ENCODE measurements at places on chromosomes 5 and 9.

DNA sequence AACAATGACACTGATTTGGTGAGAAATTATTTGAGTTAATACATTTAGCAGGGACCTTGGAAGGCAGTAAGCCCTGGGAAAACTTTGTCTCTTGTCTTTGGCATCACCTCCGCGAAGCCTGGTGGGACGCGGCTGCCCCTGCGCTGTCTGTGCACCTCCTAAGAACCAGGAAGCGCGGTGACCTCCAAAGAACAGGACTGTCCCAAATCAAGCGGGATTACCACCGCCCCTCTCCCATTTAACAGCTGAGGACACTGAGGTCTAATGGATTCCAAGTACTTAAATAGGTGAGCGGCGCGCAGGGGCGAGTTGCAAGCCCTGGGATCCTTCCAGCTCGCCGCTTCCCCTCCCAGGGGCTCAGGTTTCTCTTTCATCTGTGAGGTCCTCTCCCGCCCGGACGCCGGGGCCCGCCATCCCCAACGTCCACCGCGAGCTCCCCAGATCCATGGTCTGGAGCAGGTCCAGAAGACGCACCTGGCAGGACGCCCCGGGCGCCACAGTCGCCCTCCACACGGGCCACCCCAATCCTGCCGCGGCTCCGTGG, 432 bp downstream of the STARD4 start:
- DNase-seq: peak; percentile 3

DNA sequence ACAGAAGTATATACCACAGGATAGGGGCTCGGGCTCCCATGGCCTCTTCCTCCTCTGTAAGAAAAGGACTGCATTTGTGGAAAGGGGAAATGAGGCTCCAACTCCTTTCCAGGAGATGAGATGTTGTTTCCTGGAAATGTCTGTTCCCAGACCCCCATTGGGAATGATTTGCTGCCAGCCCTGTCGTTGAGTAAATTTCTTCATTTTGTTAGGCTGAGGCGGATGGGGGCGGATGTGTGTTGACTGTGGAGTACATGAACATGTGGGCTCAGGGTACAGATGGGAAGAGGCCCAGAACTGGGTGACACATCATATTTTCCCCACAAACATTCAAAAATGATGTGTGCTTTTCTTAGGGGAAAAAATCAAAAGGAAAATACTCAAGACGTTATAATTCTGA, 28.8 kb upstream of the TNFAIP8 start:
- DNase-seq: peak; percentile 50

DNA sequence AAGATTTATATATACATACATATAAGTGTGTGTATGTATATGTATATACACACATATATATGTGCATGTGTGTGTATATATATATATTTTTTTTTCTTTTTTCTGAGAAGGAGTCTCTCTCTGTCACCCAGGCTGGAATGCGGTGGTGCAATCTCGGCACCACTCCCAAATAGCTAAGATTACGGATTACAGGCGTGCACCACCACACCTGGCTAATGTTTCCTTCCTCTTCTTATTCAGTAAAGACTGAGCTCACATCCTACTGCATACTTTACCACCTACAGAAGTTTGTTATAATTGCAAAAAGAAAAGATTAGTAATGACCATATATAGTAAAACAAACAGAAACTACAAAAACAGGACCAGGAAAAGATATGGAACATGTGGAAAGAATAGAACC, 23.1 kb upstream of the ZNF354B start:
- no peak for DNase-seq

DNA sequence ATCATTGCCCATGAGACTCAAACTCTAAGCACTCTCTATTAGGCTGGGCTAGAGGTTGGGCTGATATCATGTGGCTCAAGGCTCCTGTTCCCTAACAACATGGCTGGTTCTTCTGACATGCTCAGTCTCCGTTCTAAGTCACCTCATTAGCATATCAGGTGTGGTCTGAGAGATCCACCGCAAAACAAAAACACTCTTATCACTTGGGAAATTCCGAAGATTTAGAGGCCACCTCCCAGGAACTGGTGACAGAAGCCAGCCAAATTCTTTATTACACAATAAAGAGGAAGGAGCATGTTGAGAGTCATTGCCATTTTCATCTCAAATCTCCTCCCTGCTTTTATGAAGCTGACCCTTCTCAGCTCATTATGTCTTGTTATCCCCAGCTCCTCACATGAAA, 107.6 kb downstream of the MSX2 start:
- DNase-seq: no peak

DNA sequence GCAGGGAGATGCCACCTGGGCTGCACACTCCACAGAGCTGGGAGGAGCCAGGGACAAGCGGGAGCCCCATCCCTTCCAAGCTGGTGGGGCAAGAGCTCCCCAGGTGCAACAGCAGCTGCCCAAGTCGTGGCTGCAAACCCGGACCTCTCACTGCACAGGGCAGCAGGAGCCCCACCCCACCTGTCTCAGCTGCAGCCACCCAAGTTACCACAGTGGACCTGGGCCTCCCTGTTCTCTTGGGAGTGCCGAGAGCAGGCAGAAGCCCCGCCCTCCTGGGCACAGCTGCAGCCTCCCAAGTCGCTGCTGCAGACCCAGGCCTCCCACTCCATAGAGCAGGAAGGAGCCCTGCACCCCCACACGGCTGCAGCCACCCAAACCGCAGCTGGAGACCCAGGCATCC, 374.1 kb upstream of the ACO1 start:
- DNase-seq: no peak

- DNase-seq: no peak
These were observed 44.6 kb upstream of the ADRB2 start for GRCh38 chr5:148781766-148782165.

DNA sequence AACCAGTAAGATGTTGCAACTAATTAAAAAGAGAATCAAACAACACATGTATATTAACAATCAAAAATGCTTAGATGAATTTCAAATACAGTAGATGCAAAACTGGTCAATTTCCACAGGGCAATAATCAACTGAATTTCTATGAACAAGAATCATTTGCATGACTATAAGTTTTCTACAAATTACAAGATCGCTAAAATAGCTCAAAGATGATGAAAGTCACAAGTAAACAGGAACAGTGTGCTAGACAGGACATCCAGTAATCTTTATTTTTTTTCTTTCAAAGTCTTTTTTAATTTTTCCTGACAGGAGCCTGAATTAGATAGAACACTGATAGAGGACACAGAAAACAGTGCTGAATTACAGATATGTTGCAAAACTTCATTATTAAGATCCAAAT, 608.2 kb upstream of the DAB2 start:
- no peak for DNase-seq

- no peak for DNase-seq
These were observed 29.1 kb upstream of the MEIKIN start for GRCh38 chr5:131974622-131974955.

GRCh38 chr9:92728831-92729734, 35.5 kb downstream of the BICD2 start:
- DNase-seq: no peak

GRCh38 chr5:3377176-3377575, 218.5 kb upstream of the IRX1 start:
- DNase-seq: no peak
